ENCODE measurements at places on chromosomes 13 and 19.

DNA sequence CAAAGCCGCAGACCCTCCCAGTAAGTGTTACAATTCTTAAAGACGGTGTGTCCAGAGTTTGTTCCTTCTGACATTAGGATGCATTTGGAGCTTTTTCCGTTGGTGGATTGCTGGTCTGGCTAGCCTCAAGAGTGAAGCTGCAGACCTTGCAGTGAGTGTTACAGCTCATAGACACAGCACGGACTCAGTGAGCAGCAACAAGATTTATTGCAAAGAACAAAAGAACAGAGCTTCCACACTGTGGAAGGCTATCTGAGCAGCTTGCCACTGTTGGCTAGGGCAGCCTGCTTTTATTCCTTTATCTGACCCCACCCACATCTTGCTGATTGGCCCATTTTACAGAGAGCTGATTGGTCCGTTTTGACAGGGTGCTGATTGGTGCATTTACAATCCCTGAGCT, 242.8 kb upstream of the SGCG start:
- DNase-seq = no peak

DNA sequence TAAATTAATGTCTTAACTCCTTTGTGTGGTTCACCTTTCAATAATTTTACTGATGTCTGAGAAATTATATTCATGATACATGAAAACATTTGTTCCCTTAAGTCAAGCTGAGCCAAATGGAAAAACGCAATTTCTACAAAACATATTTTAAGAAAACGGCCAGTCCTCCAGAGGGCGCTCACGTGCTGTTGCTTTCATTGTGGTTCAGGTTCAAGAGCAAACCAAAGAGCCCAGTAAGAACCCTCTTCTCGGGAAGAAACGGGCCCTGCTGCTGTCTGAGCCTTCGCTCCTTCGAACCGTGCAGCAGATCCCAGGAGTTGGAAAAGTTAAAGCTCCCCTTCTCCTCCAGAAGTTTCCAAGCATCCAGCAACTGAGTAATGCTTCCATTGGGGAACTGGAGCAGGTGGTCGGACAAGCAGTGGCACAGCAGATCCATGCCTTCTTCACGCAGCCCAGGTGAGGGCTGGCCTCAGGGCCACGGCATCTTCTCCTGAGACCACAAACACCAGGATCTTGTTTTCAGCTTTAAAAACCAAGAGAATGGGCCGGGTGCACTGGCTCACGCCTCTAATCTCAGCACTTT, 4.3 kb downstream of the FAAP24 start:
- DNase-seq = peak; percentile 45

DNA sequence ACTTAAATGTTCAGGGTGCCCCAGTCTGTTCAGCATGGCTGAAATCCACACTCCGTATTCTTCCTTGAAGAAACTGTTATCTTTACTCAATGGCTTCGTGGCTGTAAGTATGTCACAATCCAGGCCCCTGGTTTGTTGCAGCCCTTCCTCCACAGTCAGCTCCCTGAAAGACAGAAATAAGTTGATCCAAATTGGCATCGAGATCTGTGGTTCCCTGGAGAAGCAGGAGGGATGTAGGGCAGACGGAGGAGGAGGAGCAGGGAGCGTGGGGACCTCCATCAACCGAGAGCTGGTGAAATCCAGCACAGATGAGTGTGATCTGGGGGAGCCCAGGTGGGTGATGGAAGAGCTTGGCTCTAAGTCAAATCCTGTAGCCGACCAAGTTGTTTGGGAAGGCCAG, 304 bp downstream of the TSPAN16 start:
- DNase-seq = no peak

DNA sequence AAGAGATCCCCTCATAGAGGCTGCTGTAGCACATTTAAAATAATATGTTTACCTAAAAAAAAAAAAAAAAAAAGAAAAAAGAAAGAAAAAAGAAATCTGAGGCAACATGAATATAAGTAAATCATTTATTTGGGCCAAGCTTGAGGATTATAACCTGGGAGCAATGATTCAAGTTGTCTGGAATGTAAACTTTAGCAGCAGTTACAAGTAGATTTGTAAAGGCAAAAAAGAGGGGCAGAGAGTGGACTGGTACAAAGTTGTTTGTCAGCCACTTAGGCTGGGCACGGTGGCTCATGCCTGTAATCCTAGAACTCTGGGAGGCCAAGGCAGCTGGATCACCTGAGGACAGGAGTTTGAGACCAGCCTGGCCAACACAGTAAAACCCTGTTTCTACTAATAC, 11.3 kb downstream of the ZNF43 start:
- no peak for DNase-seq

GRCh38 chr13:102443249-102443648, 41.4 kb upstream of the FGF14 start:
- DNase-seq = no peak

- DNase-seq = no peak
Observed at GRCh38 chr19:4774136-4774535, 17.4 kb upstream of the FEM1A start.

GRCh38 chr19:38433268-38433733, at the start of gene RYR1:
RYR1 (plus strand) TSS chr19:38433691; CDS start chr19:38433830, 139 bp downstream.
- DNase-seq = no peak

DNA sequence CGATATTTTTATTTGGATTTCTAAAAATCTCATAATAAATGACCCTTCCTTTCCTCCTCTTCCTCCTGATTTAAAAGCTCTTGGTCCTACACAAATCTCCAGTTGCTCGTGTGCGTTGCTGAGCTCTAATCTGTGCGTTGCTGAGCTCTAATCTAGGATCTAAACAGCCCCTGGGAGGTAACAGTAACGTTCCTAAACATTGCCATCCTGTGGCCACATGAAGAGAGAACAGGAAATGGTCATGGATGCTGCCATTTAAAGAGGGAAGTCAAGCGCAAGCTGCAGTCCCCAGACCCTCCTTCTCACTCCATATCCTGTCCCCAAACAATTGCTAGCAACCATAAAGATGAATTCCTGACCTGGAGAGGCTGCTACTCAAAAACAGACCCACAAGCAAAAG, 170.8 kb downstream of the NUFIP1 start:
- no peak for DNase-seq

DNA sequence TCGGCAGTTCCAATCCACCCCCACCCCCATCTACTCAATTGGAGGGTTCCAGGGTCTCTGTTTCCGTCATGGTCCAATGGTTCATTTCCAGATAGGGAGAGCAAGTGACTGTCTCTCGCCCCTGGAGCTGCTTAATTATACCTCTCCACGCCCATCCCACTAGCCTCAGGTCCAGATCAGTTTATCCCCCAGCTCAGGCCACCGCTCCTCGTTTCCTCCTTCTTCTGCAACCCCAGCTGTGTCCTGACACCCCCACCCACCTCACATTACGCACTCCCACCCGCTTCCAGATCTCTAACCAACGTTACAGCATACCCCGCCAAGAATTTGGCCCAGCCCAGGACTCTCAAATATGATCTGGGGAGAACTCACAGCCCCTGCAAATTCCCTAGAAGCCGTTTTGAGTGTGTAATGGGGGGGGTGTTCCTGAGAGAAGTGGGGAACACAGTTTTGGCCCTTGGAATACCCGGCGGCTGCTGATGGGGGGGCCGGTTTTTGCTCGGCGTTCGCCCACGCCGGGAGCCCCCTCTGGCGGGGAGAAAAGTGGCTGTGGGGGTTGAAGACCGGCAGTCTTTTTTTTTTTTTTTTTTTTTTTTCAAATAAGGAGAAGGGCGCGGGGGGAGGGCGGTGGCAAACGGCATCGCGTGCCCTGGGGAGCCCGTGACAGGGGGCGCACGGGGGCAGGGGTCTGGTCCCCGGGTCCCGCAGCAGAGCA, 1.7 kb upstream of the PDE4A start:
- no peak for DNase-seq

GRCh38 chr13:39540929-39541605, 61.9 kb downstream of the LHFPL6 start:
- DNase-seq = no peak

- DNase-seq = no peak
Observed at GRCh38 chr19:41707502-41707812, 969 bp upstream of the CEACAM5 start.

GRCh38 chr13:83975655-83976165, 93.4 kb upstream of the SLITRK1 start:
- no peak for DNase-seq

GRCh38 chr13:71677124-71677523, 189.9 kb downstream of the DACH1 start:
- no peak for DNase-seq

DNA sequence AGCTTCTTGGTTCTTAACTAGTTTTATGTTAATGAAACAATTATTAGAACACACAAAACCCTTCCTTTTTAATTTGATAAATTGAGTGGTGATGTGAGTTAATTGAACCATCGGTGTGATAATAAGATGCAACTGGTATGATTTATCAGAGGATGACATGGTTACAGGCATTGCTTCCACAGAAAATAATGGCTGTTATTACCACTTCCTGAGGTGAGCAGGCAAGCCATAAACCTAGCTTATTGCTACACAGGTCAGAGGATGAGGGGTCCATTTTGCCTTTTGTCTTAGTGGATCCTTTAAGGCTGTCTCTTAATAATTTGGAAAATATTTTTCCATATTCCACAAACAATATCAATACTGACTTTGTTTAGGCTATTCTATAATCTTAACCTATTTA, 226.6 kb upstream of the EDNRB start:
- no peak for DNase-seq

- DNase-seq = no peak
Observed at GRCh38 chr13:112990783-112991182, 21.8 kb downstream of the MCF2L start.

DNA sequence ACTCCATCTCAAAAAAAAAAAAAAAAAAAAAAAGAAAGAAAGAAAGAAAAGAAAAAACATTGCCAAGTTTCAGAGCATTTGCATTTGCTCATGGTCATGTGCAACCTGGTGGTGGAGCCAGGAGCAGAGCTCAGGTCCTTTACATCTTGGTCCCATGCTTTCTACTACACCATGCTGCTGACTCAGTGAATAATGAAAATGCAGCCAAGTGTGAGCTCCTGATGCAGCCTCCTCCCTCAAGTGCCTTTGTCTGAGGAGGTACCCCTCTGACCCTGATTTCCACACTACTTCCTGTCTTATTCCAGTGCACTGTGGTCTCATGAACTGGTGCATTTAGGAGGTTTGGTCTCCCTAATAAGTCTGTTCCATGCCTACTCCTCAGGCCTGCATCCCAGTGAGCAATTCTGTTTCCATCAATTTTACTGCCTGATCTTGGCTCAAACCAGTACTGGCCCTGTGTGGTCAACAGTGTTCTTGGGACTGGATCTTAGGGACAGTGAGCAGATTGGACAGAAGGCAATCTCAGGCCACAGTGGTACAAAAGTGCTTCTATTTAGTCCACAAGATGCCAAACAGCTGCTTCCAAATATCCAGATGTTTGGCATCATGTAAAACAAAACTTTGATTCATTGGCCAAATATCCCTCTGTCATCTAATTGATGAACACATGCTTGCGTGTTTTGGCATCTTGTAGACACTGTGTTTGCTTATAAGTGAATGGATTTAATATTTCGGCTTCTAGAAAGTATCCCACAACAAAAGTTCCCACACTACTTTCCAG, 28.8 kb upstream of the LRCH1 start:
- no peak for DNase-seq

- no peak for DNase-seq
Observed at GRCh38 chr13:26619358-26619757, 61.9 kb downstream of the WASF3 start.

- DNase-seq = no peak
Observed at GRCh38 chr13:39765801-39766463, 110.5 kb downstream of the COG6 start.

- DNase-seq = no peak
Observed at GRCh38 chr13:98972627-98973026, 5.2 kb downstream of the DOCK9 start.

GRCh38 chr19:46718157-46718933, 1.4 kb upstream of the PRKD2 start:
- DNase-seq = peak; percentile 76

GRCh38 chr13:71499944-71500514, 367.0 kb downstream of the DACH1 start:
- no peak for DNase-seq

DNA sequence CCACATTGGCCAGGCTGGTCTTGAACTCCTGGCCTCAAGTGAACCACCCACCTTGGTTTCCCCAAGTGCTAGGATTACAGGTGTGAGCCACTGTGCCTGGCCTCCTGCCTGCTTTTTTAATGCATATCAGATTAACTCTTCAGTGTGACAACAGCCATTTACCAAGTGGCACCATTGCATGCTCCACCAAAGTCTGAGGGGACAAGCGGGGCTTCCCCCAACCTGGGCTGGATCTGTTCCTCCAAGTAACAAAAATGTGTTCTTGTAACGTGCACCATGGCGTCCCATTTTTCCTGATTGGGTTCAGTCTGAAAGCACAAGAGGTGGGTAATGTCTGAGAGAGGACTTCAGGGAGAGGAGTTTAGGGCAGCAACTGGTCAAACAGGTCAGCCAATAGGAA, 77.8 kb downstream of the TEX29 start:
- DNase-seq = no peak

DNA sequence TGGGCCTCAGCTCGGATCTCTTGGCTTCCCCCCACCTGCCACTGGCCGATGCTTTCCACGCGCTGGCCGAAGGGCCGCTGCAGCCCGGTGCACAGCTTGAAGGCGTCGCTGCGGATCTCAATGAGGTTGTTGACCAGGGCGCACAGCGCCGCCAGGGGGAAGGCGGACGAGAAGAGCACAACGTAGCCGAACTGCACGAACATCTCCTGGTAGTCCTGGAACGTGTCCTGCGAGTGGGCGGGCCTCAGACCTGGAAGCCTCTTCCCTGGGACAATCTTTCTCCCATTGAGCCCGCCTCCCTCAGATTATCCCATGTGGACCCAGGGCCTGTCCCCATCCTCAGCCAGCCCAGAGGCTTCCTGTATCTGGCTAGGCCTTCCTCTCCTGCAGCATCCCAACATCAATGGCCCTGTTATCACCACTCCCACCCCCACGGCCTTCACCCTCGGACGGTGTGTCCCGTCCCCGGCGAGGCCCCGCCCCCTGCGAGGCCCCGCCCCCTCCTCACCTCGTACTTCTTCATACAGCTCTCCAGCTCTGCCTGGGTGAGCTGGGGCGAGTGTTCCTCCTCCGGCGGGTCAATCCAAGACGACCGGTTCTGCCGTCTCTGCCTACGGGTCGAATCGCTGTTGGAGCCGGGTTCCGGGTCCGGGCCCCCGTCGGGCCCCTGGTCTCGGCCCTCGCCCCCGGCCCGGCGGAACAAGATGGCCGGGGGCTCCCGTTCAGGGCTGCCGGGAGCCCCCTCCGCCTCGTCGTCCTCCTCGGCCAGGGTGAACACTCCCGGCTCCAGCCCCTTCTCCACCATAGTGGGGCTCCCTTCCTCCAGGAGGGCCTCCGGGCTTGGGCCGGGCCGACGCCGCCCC, 6.8 kb downstream of the ANO8 start:
- peak; percentile 48 for DNase-seq

DNA sequence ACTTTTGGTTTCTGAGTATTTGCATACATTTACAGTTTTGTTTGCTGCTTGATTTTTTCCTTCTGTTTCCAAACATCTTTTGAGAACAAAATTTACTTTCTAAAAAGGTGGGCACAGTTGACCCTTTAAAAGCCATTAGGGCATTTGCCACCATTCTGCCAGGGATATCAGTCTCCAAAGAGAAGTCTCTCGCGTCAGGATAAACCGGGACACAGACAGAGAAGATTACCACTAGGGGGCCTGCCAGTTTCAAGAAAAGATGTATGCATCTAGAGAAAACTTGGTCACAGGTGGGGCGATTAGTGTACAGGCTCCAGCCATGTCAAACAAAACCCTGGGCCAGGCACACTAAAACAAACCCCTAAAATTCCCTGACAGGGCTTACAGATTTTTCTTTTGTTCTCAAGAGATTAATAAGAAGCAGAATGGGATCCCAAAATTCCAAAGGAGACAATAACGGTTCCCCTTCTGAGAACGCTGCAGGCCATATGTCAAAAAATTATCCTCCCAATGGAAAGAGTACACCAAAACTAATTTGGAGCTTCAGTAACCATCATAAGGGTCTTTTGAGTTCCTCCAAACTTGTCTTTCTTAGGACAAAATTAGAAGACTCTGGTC, 10.7 kb upstream of the PABPC3 start:
- no peak for DNase-seq
